ENCODE measurements at places on chromosomes 12 and 14. TPM values are rescaled to one million over a fixed set of nuclear protein-coding genes. Genes with fewer than 3 reads are reported as not detected.
A peak's percentile ranks its signal among the peaks of the same experiment; 100 is the strongest.

The PAH gene
- not detected for total RNA-seq

DNA sequence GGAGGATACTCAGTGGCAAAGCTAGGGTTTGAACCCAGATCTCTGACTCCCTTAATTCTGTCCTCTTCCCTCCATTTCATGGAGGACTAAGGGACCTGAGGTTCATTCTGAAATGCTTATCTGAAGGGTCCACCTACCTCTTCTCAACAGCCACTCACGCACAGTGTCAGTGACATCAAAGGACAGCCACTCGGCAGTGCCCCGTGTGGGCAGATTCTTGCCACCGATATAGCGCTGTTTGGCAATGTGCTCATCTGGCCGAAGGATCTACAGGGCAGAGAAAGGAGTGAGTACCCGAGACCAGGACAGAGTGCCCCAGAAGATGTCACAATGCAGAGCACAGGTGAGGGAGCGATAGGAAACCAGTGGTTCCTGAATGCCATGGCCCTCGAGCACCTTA is 10.8 kb downstream of the TGFB3 start:
- no peak for DNase-seq

GRCh38 chr14:23538785-23539184 is 12.8 kb downstream of the ZFHX2 start:
- no peak for DNase-seq

DNA sequence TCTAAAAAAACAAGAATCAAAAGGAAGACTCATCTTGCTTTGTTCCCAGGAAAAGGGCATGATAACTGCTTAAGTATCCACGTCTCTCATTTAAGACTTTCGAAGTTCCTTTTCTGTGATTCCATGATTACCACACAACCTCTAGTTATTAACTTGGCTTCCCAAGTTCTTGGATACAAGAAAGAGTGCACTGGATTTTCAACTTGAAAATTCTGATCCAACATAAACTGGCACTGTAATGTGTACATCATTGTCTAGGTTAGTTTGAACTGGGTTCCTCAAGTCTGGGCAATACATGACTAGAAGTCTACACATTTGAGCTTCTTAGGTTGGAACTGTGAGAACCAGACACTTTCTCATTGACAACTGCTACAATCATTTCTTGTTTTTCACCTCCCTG is 1.6 kb downstream of the KLHL28 start:
- DNase-seq: peak; percentile 13

- peak; percentile 83 for DNase-seq
These were observed 104.5 kb downstream of the TGFB3 start for GRCh38 chr14:75877292-75877691.

GRCh38 chr14:41229824-41230223 is 376.9 kb upstream of the LRFN5 start:
- DNase-seq: no peak
